ENCODE measurements at places on chromosomes 1 and 21.

DNA sequence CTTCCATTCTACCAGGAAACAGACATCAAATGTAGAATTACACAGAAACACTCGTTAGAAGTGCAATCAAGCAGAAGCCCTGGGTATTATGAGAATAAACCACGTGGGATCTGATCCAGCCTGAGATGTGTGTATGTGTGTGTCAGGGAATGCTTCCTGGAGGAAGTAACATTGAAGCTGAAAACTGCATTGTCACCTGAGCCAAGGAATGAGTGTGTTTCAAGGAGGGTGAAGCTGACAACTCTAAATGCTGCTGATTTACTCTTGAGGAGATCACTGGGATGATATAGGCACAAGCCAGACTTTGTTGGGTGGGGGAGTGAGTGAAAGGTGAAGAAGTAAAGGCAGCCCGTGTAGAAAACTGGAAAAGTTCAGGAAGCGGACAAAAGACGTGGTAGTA, 27.6 kb downstream of the FAAH start:
- DNase-seq: no peak

- no peak for DNase-seq
Observed at GRCh38 chr21:32112195-32112594, 166.7 kb downstream of the MIS18A start.

DNA sequence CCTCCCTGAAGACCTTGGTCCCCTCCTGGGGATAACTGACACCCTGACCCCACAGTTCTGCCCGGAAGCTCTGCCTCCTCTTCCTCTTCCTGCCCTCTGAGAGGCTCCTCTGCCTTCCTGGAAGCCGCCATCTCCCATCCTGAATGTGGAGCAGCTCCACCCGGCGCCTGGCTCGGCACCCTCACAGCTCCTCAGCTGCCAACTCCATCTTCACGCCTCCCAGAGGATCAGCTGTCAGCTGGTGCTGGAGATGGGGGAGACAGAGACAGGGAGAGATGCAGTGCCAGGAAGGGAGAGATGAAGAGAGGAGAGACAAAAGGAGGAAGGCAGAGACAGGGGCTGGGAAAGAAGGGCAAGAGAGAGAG, 210.4 kb upstream of the CSF3R start:
- DNase-seq: no peak

- peak; percentile 94 for DNase-seq
Observed at GRCh38 chr1:43171876-43172526, at the start of the genes CFAP57 and EBNA1BP2. Gene CFAP57, plus strand, starts transcription at chr1:43172330. Its CDS starts 424 bp downstream, at chr1:43172754. Gene EBNA1BP2, minus strand, starts transcription at chr1:43172290. Its CDS starts 172 bp downstream, at chr1:43172118.

DNA sequence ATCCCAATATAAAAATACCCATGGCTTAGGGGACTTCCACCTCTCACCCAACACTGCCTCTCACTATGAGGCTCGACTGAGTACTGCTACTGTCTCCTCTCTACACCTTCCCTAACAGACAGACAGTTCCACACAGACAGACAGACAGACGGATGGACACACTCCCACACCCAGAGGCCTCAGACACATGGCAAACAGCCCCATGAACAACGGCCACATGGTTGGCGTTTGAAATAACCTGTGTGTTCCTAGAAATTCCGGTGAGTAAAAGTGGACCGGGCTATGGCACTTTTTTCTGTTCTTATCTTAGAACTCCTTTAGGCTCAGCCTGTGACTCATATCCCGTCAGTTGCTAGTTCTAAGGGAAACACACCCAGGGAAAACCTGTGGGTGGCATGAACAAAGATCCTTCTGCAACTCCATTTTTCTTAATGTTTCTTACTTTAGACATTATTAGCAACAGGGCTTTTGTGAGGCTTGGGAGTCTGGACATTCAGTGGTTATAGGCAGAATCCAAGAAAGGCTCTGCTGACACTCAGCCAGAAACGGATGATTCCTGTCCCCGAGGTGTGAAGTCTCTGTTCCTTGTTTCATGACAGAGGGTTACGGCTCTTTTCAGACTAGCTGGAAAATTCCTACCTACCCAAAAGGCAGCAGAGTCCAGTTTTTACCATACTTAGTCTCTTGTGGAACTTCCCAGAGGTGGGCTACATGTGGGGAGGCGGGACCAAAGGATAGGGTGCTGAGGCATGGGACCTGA, 90.5 kb upstream of the TLR5 start:
- DNase-seq: peak; percentile 25

GRCh38 chr1:117809764-117810163, 119.7 kb downstream of the GDAP2 start:
- DNase-seq: no peak

- DNase-seq: no peak
Observed at GRCh38 chr1:150543500-150544143, 5.6 kb upstream of the ADAMTSL4 start.

DNA sequence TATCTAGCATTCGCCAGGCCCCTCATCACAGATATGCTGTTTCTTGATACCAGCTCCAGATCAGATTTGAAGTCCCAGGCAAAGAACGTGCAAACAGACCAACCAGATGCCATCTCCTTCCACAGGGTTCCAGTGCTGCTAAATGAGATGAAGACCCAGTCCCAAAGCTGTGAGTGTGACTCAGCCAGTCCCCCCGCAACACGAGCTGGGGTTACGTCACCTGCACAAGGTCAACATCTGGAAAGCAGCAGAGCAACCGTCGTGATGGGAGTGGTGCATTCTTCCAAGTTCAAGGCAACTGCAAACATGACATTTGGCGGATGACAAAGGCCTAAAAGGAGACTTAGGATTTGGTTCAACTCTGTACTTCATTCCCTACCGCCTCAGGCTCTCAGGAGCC, 69.6 kb upstream of the TIAM1 start:
- no peak for DNase-seq

GRCh38 chr1:245690156-245690690, 535.4 kb downstream of the KIF26B start:
- no peak for DNase-seq

DNA sequence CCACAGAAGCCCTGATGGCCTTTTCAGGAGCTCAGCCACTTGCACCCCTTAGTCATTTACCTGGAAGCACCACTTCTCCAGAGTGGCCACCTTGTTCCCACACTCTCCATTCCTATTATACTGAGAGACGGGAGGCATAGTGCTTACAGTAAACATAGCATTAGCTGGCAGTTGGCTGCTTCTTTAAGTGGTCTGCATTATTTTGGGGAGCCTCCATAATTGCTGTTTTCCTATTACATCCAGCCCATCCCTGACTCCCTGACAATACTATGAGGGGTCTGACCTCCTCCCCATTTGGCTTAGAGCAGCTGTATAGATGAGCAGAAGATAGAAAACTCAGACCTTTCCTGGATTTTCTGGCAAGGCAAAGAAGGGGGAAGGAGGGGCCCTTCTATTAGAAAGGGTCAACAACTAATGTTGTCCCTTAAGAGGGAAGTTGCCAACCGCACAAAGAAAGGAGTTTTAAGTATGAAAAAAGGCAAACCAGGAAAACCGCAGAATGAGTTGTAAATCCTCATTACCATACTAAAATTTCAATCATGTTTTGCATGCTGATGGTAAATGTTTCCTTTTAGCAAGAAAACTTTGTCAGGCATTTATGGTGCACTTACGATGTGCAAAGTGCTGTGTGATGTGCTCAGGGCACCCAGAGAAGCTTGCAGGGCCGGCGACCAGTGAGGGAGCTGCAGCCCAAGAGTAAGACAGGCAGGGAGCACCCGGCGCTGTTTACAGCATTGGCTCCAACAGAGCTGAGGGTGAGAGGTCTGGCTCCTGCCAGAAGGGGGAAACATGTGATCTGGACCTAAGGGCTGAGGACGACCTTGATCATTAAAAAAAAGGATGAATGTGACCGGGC, 167.3 kb downstream of the ZZZ3 start:
- no peak for DNase-seq

DNA sequence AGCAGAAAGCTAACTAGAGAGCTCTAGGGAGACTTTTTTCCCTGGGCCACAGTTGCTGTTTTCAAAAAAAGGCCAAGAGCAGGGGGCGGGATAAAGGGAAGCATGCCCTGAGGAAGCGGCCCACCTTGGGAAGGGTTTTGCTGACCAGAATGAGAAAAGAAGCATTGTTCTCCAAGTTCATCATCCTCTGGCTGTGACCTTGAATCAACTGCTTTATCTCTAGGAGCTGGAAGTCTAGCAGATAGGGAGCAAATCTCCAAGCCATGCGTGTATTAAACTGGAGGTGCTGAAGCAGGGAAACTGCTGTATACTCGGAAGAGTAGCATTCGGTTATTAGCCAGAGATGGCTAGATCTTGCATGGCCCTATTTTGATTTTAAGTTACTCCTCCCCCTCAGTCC, 64.8 kb downstream of the ATP2B4 start:
- DNase-seq: no peak

GRCh38 chr21:25831300-25831960, 96.7 kb downstream of the GABPA start:
- DNase-seq: peak; percentile 53

- no peak for DNase-seq
Observed at GRCh38 chr1:201436393-201436792, 14.9 kb upstream of the TNNI1 start.

DNA sequence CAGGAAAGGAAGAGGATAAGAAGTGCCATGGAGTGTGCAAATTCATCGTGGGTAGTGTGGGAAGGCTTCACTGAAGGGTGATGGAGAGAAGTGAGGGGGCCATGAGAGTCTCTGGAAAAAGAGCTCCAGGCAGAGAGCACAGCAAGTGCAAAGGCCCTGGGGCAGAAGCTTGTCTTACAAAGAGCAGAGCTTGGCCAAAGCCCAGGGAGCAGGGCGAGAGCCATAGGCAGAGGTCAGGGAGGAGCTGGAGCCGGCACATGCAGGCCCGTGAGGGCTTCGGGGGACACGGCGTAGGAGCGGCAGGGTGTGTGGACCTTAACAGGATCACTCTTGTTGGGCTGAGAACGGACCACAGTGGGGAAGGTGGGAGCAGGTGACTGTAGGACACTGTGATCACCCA, 83.7 kb upstream of the EDN2 start:
- DNase-seq: no peak

DNA sequence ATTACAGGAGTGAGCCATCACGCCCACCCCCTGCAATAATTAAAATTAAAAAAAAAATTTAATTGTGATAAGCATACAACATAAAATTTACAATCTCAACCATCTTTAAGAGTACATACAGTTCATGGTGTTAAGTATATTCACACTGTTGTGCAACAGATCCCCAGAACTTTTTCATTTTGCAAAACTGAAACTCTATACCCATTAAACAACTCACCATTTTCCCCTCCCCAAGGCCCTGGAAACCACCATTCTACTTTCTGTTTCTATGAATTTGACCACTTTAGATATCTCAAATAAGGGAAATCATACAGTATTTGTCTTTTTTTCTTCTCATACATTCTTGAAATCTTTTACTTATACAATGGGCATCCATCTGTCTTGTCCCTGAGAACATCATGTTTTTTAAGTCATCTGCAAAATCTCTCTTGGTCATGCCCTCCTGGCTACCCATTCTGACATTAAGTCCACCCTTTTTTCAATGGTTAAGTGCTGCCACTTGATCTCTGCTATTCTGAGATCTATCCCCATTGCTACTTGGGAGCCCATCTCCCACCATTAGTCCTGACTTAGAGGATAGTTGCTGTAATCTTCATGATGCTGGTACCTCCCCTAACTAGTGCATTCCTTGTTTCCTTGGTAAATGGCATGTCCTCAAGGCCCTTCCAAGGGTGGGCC, 39.4 kb upstream of the ZFYVE9 start:
- DNase-seq: peak; percentile 38

GRCh38 chr1:87334351-87335174, 5.9 kb downstream of the LMO4 start:
- DNase-seq: peak; percentile 43

- DNase-seq: no peak
Observed at GRCh38 chr1:230065571-230065970, 1.5 kb upstream of the GALNT2 start.

- DNase-seq: peak; percentile 51
Observed at GRCh38 chr1:32612189-32612881, 38.0 kb downstream of the ZBTB8OS start.

- no peak for DNase-seq
Observed at GRCh38 chr1:157085421-157085820, 14.2 kb downstream of the ETV3L start.

GRCh38 chr1:180617774-180618395, 13.9 kb upstream of the XPR1 start:
- DNase-seq: no peak

- no peak for DNase-seq
Observed at GRCh38 chr1:102861247-102861646, 247.1 kb downstream of the COL11A1 start.

- no peak for DNase-seq
Observed at GRCh38 chr1:77831976-77832711, 52.7 kb downstream of the MIGA1 start.

DNA sequence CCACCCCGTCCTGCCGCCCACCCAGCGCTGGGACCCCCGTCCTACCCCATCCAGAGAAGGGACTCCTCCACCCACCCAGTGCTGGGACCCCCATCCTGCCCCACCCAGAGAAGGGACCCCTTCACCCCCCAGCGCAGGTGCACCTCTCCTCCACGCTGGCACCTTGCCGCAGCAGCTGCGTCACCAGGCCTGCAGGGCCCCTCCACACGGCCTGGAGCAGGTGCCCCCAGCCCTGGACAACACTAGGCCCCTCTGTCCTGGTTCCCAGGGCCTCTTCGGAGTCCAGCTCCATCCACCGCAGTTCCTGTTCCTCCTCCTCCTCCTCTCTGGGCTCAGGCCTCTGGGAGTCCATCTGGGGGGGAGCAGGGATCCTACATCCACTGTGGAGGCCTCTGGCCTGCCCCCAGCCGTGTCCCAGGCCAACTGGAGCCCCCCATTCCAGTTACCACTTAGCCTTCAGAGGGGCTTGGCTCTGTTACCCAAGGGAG, 378 bp downstream of the ANKRD65 start:
- DNase-seq: no peak

DNA sequence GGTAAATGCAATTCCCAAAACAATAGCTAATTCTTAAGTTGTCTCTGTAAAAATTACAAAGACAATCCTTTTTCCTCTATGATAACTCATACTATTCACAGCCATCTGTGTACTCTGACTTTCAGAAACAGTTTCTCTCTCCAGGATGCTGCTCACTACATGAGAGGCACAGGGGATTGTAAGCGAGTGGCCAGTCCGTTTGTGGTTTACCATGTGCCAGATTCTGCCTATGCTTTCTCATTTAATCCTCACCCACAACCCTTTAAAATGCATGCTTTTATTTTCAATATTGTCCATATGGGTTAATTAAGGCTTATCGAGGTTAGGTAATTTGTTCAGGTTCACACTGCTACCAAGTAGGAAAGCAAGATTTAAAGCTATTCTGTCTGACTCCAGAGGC, 23.0 kb downstream of the RGS1 start:
- DNase-seq: no peak
